ENCODE measurements at places on chromosomes 2 and 18.

DNA sequence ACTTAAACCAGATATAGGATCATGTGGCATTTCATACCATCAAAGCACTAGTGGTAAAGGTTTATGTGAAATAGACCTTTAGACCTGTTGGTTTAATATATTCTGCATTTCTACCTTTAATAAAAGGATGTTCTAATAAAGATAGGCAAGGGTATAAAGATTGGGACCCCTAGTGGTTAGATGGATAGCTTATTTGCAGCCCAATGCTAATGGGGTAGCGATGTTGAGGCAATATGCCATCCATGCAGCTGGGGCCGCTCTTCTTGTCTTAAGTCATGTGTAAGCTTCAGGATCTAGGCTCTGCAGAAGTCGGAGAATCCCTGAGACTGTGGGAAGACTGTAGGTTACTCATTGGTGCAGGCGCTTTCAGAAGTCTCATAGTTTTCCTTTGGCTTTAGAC, 114.9 kb downstream of the ICOS start:
- no peak for DNase-seq

GRCh38 chr18:35117372-35117771, 76.2 kb downstream of the MAPRE2 start:
- no peak for DNase-seq

- DNase-seq = no peak
Observed at GRCh38 chr2:202278036-202278760, 12.6 kb downstream of the NOP58 start.

GRCh38 chr2:204491528-204491927, 53.7 kb upstream of the PARD3B start:
- DNase-seq = no peak

DNA sequence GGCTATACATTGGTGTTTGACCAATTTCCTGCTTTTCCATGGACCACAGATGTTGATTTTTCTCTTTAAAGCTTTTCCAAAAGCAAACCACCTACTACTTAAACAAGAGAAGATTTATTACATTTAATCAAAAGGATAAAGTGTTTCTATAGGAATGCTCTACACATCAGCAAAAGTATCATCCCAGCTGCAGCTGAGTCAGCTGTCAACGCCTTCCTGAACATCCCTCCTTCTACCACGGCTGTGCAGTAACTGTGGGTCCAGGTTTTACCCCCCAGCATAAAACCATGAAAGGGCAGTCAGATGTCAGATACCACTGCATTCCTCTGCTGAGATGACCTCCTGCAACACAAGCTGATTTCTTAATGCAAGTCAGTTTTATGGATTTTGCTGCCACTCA, 524.5 kb upstream of the MEX3C start:
- no peak for DNase-seq

- DNase-seq = no peak
Observed at GRCh38 chr2:224517963-224518362, 67.2 kb downstream of the CUL3 start.

DNA sequence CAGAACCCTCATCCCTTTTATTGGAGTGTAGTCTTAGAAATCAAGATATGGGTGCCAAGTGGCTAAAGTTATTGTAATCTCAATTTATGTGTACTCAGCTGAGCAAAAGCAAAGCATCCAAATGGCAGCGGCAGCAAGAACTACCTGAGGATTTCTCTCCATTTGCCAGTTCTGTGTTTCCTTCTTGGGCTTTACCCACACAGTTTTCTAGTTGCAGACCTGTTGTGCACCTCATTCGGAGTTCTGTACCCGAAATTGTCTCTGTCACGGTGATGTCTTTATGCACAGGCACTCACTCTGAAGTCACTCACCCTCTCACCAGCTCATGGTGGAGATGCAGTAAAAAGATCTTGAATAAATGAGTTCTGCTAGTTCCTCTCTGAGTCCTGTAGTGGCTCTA, 43.6 kb downstream of the INPP4A start:
- DNase-seq = no peak

DNA sequence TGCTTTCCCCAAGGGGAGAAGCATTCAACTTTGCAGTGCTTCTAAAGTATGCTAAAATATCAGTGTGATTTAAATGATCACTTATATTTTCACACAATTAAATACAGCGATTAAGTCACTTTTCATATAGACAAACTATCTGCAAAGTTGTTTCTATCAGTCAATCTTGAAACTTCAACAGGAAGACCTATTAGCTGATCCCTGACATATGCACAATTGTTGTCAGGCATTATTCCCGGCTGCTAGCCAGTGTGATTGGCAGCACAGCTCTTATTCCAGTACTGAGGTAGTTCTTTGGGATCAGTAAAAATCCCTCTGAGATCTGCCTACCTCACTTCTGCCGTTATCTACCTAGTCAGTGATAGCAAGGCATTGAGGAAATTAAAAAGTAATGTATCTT, 629.5 kb downstream of the NR4A2 start:
- no peak for DNase-seq

- no peak for DNase-seq
Observed at GRCh38 chr2:96528006-96528699, 8.4 kb upstream of the ARID5A start.

DNA sequence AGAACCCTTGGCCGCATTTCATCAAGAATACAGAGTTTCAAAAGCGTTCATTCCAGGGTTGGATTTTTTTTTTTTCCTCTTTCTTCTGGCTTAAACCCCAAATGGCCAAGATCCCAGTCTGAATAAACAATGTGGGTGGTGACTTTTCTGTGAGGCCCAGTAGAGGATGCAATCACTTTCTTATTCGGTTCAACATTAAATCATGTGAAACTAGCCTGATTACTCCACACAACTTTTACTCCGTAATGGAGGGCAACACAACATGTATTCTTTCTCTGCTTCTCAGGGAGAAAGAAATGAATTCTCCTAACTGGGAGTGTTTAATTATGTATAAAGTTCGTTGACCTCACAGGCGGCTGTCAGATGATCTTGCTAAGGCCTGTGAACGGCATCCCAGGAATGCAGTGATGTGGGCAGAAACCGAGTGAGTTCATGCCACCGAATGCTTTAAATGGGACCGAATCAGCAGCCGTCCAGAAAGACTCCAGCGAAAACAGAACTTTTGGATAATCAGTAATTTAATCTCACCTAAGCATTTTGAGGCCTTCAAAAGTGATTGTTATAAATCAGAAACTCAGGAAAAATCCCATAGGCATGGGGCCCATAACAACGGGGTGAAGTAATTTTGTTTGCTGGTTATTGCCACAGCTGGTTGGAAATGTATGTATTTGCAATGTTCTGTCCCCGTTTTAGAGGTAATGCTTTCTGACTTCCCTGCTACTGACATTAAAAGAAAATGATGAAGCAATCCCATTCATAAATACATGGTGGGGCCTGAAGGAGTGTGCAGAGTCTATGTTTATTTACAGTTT, 81.5 kb downstream of the BCL2 start:
- no peak for DNase-seq

DNA sequence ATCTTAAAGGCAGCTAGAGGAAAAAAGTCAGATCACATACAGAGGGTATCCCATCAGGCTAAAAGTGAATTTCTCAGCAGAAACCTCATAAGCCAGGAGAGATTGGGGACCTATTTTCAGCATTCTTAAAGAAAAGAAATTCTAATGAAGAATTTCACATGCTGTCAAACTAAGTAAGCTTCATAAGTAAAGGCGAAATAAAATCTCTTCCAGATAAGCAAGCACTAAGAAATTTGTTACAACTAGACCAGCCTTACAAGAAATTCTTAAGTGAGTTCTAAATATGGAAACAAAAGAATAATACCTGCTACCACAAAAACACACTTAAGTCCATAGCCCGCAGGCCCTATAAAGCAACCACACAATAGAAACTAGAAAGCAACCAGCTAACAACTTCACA, 186.1 kb downstream of the ETAA1 start:
- DNase-seq = no peak

DNA sequence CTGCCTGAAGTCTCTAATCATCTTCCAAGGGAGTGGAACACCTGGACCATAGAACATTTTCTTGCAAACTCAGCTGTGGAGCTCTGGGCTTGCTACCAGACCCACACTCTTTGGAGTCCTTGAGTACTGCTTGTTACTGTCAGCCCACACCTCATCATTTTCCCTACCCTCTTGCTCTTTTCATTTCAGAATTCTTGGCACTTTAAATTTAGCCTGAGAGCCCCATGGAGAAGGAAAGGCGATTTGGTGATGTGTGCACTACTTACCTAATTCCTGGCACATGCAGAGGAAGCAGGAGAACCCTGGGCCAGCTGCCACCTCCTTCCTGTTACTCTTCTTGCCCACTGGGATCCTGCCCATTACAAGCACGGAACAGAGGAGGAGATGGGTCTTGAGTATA, 31.7 kb downstream of the TMEM178A start:
- DNase-seq = no peak

All from activated naive CD4-positive, alpha-beta T cell (primary cell).